ENCODE measurements at places on chromosomes 2 and 18.
A peak's percentile ranks its signal among the peaks of the same experiment; 100 is the strongest.

DNA sequence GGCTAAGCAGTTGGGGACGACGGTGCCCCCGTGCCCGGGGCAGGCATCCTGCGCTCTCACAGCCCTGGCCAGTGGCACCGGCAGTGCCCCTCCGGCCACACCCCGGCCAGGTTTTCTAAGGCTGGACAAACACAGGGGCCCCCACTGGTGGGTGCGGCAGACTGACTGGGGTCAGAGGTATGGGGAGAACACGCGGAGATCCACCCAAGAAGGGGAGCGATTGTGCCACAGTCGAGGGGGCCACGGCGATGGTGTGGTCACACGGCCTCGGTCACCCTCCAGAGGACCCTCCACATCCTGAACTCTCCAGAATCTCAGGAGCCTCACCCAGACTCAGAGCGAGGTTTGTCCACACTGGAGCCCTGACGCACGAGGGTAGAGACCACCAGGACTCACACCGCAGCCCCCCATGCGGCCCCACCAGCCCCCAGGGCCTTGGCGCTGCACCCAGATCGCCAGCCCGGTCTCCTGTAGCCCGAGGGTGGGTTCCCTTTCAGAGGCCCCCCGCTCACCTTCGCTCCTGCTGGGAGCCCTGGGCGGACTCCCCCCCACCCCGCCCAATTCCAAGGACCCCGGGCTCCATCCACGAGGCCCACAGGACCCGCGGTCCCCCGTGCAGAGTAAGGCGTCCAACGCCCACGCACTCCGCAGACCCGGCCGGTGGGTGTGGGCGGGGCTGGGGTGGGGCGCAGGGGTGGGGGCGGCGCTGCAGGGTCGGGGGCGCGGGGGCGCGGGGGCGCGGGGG is 15.2 kb downstream of the PDCD1 start:
- DNase-seq, result no peak

GRCh38 chr2:144931480-144931879 is 411.6 kb upstream of the ZEB2 start:
- DNase-seq, result no peak

DNA sequence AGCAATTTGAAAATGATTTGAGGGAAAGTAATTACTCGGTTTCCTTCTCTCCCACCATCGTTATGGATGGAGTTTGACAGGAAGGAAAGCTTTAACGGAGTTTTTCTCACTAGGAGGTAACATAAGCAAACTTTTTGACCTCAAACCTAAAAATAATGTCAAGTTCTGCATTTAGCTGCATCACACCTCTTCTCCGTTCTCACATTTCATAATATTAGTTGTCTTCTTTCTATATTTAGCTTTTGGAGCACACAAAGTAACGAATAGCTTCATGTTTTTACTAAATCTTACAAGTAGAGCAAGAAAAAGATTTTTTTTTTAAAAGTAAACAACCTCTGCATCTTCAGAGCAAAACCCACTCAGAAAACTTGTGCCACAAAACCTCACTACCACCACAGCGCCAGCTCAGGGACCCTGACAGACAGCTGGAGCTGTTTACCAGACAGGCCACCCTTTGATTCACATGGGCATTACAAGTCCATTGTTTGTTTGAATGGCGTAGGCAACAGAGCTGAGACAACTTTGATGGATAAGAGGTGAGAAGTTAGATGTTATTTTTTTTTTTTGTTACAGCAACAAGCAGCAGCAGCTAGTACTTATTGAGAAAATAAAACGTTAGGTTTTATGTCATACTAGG is 21.9 kb upstream of the ICOS start:
- no peak for DNase-seq

- no peak for DNase-seq
These were observed 154.7 kb downstream of the EML6 start for GRCh38 chr2:54878182-54878581.

- DNase-seq, result no peak
These were observed 89.1 kb upstream of the ID2 start for GRCh38 chr2:8592736-8593135.

- no peak for DNase-seq
These were observed 117.8 kb upstream of the TWIST2 start for GRCh38 chr2:238730001-238730669.

DNA sequence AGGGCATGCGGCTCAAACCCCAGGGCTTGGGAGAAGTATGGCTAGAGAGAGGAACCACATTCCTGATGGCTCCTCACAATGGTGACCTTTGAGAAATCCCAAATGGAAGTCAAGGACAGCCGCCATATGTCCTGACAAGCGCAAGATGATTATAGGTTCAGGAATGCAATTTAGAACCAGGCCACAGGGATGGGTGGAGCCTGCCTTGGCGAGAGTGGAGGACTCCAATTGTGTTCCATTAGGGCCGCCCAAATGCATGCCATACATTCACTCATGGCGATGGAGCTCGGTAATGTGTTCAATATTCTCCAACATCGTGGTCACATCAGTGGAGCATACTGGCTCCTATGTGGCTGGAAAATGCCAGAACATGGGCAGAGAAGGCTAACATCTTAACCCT is 662.9 kb upstream of the ID2 start:
- no peak for DNase-seq

- DNase-seq, result no peak
These were observed 13.2 kb upstream of the KLHL30 start for GRCh38 chr2:238125127-238125885.

DNA sequence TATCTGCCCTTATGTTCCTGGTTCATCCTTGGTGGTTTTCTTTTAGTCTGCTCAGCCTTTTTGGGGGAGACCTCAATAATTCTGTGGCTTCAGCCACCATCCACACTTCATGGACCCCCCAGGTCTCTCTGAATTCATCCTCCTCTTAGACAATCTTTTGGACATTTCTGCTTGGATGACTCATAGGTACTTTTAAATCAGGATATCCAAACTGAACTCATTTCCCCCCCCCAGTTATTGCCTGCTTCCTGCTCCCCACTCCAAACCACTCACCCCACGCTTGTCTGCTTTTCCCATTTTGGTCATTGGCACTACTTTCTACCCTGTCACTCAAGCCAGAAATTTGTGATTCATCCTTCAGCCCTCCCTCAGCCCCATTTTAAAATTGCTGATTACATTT is 78.5 kb downstream of the TANC1 start:
- DNase-seq, result no peak

DNA sequence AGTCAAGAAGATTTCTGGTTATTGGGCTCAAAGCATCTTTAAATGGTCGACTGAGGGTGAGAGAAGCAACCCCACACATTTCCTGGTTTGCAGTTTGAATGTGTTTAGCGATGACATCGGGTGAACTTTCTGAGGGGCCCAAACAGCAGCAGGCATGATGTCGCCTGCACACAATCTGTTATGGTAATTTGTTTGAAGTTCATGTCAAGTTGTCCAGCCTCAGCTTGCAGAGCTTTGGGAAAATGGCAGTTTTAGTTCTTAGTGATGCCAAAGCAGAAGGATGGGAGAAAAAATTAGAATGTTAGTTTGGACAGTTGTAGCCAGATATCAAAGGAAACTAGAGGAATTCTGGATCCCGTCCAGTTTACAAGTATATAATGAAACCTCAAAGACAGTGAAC is 284.6 kb downstream of the MBD5 start:
- no peak for DNase-seq

DNA sequence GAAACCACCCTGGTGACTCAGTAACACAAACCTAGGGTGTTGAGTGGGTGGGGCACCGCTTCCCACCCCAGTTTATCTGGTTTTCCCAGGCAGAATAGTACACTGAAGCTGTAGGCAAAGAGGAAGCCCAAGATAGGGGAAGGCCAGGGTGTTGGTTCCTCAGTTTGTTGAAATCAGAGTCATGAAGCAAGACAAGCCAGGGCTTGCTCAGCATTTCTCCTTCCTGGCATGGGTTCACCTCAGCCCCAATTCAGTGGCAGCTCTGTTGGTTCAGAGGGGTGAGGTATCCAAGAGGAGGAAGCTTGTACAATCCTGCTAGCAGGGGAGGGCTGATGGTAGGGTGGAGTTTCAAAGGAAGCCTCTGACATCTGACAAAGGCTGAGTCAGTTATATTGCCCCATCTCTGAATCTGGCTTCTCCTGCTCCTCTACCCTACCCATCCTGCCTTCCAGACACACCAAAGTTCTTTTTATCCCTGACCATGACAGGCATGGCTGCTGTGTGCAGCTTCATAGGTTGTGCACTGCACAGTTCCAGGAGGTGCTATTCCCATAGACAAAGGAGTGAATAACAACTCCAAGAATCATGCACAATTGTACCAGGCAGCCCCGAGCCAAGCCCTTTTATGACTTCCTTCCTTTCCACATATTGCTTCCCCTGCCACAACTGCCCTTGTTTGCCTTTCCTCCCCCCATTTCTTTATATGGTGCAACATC is 24.9 kb upstream of the RAB10 start:
- DNase-seq, result peak; percentile 90

GRCh38 chr2:48651158-48651790 is 33.6 kb downstream of the GTF2A1L start:
- DNase-seq, result no peak

- DNase-seq, result peak; percentile 52
These were observed 893 bp downstream of the CAVIN2 start for GRCh38 chr2:191845876-191846514.

DNA sequence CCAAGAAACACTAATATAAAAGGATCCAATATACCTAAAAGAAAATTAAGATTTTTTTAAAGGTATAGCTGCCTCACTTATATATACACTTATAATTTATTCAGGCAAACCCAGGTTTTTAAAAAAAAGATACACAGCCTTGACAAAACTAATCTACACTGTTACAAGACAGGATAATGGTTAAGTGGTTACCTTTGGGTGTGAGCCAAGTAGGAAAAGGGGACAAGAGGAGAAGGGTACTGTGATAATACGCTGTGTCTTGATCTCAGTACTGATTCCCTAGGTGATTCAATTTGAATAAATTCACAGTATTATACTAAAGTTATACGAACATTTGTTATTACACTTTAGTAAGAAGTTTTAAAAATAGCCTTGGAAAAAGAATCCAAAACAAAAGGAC is 30.6 kb downstream of the KLHL41 start:
- peak; percentile 68 for DNase-seq

DNA sequence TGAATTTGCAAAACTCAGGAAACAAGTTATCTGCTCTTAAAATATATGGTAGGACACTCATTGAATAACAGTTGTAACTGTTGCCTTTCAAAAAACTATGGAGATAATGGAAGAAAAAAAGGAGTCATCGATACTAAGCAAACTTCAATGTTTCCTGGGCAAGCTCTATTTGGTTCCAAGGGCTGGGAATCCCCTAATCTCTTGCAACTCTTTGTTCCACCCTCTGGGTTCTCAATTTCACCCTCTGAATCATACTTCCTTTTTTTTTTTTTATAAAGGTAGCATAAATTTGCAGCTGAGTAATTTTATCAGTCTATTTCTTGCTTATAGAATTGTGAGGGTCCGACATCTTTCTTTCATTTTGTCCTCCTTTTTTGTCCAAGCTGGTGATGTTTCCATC is 36.7 kb downstream of the SLC9A4 start:
- no peak for DNase-seq

DNA sequence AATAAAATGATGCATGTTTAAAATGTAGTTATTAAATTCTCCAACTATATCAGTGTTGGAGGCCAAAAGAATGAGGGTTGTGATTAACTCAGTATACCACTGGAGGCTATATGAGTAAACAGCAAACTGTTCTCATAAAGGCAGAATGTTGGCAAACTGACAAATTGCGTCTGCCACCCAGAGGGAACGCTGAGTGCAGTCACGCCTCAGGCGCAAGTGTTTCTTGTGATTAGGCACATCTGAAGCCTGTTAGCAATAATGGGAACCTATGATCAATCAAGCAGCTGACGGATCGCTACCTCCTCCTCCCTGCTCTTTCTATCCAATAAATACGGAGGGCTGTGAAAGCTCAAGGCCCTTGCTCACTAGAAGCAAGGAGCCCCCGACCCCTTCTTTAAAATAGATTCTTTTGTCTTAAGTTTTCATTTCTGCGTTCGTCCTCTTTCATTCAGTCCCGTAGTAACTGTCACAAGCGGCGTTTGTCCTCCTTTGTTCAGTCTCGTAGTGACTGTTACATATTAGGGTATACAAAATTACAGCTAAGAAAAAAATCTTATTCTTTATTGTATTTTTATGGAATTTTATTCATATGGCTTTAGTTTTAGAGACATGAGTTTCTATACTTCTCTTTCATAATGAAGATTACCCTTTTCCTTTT is 16.3 kb upstream of the RMND5A start:
- peak; percentile 20 for DNase-seq

GRCh38 chr2:120223034-120223912 is at the start of gene TMEM185B:
Gene TMEM185B, minus strand, starts transcription at chr2:120223400. Its CDS starts 424 bp downstream, at chr2:120222976.
- DNase-seq, result peak; percentile 83

DNA sequence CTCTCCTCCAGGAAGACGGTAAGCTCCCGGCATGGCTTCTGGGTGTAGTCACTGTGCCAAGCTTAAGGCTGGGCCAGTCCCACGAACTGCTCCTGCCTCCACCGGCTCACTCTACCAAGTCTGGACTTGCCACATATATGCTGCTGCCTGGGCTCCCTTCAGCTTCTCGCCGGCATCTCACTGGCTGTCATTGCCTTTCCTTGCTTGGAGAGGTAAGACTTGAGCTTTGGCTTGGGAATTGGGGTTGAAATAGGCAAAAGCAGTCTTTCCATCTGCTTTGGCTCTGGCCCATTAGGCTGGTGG is 481.0 kb downstream of the TGIF1 start:
- DNase-seq, result no peak

DNA sequence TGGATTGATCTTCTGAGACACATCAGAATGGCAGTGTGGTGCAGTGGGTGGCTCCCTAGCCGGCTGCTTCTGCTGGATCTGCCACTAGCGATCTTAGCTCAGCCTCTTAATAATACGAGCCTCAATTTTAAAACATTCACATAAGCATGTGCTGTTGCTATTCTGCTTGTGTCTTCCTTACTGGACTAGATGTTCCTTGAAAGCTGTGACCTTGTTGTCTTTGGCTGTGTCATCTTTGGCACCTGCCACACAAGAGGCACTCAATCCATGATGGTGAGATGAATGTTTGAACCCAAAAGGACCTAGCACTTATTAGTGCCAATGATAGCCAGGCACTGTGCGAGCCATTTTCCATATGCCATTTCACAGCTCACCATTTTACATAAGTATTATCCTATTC is 393.0 kb downstream of the ALK start:
- DNase-seq, result no peak

GRCh38 chr2:180980943-180981911 is 822 bp downstream of the UBE2E3 start:
- DNase-seq, result peak; percentile 54

DNA sequence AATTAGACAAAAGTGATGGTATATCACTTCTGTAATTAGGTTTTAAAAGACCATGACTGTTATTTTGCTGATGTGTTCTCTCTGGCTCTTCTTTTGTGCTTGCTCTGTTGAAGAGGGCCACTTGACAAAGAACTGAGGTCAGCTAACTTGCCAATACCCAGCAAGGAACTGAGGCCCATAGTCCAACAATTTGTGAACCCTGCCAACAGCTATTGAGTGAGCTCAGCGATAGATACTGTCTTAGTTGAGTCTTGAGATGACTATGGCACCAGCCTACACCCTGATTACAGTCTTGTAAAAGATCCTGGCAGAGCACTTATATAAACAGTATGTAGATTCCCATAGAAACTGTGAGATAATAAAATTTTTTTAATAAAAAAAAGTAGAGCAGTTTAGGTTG is 103.0 kb downstream of the BMPR2 start:
- no peak for DNase-seq

- no peak for DNase-seq
These were observed 5.6 kb downstream of the DNAJB2 start for GRCh38 chr2:219284501-219285372.

GRCh38 chr2:207290833-207291624 is 125.3 kb upstream of the KLF7 start:
- no peak for DNase-seq

Data from hematopoietic multipotent progenitor cell treated with erythropoietin and hydrocortisone succinate and interleukin-3 and kit ligand, for 6 days (in vitro differentiated cells).